Suppressor macrophage (primary cell): ENCODE measurements at places on chromosomes 2 and 18.
A peak's percentile ranks its signal among the peaks of the same experiment; 100 is the strongest.

DNA sequence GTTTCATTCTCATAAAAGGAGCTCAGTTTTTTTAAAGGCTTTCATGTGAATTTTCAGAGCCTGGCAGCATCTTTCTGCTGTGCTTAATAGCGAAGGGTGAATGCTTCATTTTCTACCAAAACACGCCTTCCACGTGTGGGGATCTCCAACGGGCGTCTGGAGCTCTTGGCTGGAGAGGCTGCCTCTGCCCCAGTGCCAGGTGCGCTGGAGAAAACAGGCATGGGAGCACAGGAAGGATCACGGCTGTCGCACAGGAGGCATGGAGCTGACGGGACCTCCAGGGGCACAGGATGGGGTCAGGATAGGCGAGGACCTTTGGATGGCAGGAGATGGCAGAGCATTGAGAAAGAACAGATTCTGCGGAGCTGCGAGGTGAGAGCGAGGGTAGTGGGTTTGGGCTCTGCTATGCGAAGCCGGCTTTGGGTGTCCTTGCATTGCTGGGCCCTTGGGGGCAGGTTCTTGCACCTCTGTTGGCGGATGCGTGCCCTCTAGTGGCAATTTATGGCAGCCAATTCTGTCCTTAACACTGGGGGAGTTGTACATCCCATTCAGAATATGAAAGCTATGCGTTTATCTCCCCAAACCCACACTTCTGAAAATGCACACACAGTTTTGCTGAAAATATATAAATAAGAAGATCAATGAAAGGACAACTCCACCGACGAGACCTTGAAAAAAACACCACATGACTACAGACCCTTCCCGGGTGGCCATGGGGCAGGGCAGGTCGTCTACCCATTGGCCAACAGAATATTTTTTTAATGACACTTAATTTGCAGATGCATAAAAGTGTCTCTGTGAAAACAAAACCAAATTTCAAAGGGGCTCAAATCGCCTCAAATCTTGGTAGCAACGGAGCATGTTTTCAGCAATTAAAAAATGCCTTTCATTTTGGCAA is 90.4 kb upstream of the SLC35G4 start:
- DNase-seq: peak; percentile 65

- no peak for DNase-seq
These were observed 182.0 kb downstream of the SH3BP4 start for GRCh38 chr2:235133837-235134236.

DNA sequence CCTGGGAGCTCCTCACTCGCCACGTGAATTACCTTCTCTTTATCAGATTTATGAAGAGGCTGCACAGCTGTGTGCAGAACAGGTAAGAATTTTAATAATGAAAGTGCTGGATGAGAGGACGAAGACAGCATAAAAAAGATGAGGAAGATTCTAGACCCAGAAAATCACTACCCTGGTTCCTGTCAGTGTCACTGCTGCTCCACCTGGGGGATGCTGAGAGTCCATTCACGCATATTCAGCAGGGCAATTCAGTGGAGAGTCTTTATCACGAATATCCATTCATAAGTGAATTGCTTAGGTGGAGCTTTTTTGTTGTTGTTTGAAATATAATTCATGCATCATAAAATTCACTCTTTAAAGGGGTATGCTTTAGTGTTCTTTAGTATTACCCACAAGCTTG is 52.0 kb downstream of the MRPL33 start:
- no peak for DNase-seq

GRCh38 chr2:47783486-47784351 is 774 bp downstream of the MSH6 start:
- DNase-seq: peak; percentile 38

- no peak for DNase-seq
These were observed 61.6 kb upstream of the MSH6 start for GRCh38 chr2:47721296-47721695.

- no peak for DNase-seq
These were observed 432.0 kb upstream of the FAM98A start for GRCh38 chr2:34031097-34031496.

DNA sequence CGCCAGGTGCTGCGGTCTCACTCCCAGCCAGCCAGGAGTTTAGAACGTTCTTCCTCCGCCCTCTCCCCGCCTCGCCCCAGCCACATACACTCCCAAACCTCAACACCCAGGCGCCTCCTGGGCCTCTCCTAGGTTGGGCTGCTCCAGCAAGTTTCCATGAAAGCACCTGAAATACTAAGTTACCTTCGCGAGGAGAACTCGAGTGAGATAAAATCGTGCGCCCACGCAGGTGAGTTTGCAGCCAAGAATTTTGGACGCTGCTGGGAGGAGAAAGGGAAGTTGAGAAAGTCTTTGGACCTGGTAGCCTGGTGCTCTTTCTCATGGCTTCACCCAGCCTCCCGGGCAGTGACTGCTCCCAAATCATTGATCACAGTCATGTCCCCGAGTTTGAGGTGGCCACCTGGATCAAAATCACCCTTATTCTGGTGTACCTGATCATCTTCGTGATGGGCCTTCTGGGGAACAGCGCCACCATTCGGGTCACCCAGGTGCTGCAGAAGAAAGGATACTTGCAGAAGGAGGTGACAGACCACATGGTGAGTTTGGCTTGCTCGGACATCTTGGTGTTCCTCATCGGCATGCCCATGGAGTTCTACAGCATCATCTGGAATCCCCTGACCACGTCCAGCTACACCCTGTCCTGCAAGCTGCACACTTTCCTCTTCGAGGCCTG is at the start of gene GPR39:
Gene GPR39 (plus strand): TSS at position 83 of the 673 bp plus-strand sequence.
- no peak for DNase-seq

- no peak for DNase-seq
These were observed 761.2 kb upstream of the ACVR2A start for GRCh38 chr2:147083664-147084063.

GRCh38 chr2:239361311-239361642 is 39.5 kb downstream of the HDAC4 start:
- no peak for DNase-seq

DNA sequence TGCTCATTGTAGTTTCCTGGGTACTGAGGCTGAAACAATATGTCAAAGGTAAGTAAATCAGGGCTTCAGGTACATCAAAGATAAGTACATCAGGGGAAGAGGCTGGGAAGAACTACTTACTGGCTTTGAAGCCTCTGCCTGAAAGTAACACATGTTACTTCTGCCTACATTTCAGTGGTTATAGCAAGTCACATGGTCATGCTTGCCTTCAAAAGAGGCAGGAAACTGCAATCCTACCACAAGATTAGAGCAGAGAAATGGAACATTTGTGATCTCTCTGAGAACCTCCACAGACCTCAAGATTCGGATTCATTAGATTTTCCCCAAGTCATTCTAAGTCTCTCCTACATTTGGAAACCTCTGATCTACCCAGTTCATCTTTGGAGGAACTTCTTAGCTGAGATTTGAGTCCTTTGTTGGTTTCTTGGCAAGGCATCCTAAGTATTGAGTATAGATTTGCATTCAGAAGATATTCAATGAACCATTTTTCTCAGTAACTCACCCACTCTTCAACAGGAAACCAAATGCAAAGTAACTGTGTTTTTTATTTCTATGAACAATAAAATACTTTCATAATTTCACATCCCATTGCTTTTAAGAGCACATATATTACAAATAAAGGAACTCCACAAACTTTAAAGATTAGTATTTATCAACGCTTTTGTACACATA is 48.5 kb upstream of the CCDC195 start:
- DNase-seq: no peak

DNA sequence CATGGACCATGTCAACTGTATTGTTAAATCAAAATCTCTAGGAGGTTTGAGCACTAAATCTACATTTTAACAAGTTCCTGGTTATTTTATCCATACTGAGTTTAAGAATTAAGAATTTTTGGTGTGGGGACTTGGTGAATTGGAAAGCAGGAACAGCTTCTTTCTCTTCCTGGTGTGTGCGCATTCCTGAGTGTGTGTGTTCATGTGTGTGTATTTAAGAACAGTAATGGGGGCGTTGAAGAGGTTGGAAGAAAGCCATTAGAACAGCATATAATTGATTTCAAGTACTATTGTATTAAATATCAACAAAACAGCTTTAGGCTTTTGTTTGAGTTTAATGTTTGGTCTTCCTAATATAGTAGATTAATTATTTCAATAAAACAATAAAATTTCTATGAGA is 801.3 kb upstream of the ID2 start:
- DNase-seq: no peak

GRCh38 chr2:231575612-231576256 is 16.9 kb upstream of the TEX44 start:
- DNase-seq: no peak
